ENCODE measurements at places on chromosomes 7 and 10.
A peak's percentile ranks its signal among the peaks of the same experiment; 100 is the strongest.

GRCh38 chr7:23106823-23107663 lies 1.5 kb downstream of the KLHL7 start:
- DNase-seq = peak; percentile 14

DNA sequence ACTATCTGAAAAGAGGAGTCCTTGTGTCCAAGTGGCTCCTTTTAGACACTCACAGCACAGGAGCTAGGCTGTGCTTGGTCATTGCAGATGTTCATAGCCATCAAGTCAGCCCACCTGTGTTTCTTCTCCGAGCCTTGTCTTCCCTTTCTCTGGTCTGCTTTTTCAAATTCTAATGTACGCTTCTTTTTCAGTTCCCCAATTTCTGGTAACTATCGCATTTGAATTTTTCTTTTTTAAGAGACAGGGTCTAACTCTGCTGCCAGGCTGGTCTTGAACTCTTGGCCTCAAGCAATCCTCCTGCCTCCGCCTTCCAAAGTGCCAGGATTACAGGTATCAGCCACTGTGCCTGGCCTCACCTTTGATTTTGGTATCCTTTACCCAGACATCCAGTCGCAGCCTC lies 18.9 kb downstream of the APBB1IP start:
- DNase-seq = no peak

GRCh38 chr10:132960631-132961419 lies 18.5 kb upstream of the CFAP46 start:
- no peak for DNase-seq

GRCh38 chr10:121405096-121405495 lies 193.1 kb downstream of the FGFR2 start:
- DNase-seq = no peak

DNA sequence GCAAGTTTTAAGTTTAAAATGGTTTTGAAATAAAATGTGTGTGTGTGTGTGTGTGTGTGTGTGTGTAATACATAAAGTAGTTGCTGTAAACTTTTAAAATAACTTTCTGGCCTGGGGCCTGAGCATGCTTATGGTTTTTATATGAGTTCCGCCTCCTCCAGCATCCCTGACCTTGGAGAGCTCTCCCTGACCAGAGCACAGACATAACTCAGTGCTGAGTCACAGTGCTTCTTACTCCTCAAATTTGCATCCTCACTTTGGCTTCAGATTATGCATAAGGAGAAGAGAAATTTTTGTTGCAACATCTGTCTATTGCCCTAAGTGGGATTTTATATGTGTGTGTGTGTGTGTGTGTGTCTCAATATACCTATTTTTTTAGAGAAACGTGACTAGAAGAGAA lies 200.8 kb downstream of the ELMO1 start:
- peak; percentile 16 for DNase-seq

GRCh38 chr7:101582971-101583370 lies 46.1 kb downstream of the MYL10 start:
- no peak for DNase-seq

- DNase-seq = no peak
Measured at GRCh38 chr7:140643416-140643815, 2.8 kb upstream of the DENND2A start.

- DNase-seq = peak; percentile 68
Measured at GRCh38 chr7:23467806-23468525, 2.3 kb downstream of the IGF2BP3 start.

DNA sequence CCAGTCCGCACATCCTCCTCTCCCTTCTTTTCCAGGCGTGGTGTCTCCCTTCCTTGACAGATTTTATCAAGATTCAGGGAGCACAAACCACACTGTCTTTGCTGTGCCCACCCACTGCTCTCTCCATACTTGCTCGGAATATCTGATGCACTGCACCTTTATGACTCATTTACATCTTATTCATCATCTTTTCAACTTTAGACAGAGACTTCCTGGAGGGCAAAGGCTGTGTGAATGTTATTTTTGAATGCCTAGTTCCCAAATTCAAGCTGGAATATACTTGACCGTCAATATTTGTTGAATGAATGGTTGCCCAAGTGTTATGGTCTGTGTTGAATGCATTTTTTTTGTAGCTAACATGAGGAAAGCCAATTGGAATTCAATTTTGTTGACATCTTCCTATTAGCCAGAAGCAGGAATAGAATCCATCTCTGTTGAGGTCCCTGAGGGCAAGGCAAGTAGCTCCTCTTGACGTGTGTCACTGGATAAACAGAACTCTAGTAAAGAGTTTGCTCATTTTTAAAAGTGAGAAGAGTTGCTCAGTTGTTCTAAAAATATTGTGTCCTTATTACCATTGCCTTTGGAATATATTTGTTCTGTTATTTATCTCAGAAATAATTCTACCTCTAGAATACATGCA lies 95.0 kb downstream of the KLF6 start:
- DNase-seq = peak; percentile 36

GRCh38 chr10:112026438-112026837 lies 157.1 kb downstream of the GPAM start:
- DNase-seq = no peak

DNA sequence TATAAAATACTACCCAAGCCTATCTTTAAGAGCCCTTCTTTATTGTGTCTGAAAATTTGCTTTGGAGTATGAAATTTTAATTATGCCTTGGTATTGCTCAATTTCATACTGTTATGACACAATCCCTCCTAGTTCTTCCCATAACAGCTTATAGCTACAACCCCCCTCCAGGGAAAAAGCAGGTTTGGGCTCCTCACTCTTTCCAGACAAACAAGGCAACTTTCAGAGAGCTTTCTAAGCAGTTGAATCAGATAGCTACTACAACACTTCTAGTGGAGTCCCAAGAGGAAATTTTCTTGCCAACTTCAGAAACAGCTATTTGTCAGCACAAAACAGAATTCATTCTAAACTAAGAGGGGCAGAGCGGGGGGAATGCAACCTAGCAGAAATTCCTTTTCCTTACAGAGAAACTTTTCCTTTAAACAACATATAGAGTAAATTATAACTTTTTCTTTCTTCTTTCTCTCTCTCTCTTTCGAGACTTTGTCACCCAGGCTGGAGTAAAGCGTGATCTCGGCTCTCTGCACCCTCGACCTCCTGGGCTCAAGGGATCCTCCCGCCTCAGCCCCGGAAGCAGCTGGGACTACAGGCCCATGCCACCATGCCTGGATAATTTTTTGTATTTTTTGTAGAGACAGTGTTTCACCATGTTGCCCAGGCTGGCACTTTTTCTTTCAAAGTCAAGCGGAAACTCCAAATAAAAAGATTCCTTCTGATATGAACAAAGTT lies 26.0 kb upstream of the JMJD1C start:
- peak; percentile 74 for DNase-seq

DNA sequence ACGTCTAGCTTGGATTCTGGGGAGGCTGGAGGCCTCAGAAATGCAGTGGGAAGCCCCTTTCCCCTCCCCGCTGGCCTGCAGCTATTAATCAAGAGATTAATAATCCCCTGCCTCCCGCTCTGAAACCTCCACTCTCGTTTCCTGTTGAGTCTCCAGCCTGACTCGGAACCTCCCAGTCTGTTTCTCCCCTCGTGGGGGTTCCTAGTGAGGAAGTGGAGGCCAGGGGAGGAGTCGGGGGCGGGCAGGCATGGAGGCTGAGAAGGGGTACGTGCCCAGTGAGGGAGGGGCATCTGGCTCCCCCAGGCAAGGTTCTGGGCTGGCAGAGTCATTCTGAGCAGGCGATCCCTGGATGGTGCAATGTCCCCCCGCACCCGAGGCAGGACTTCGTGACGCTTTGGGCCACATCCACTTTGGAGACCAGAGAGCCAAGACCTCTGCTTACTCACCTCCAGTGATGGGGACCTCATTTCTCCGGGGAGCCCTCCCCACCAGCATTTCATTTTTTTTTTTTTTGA lies 73.6 kb downstream of the COL26A1 start:
- no peak for DNase-seq

- DNase-seq = no peak
Measured at GRCh38 chr7:31767686-31768358, 80.8 kb downstream of the PPP1R17 start.

GRCh38 chr10:29840516-29841276 lies 205.9 kb upstream of the SVIL start:
- DNase-seq = no peak

GRCh38 chr7:74040101-74040790 lies 12.3 kb downstream of the ELN start:
- DNase-seq = no peak

DNA sequence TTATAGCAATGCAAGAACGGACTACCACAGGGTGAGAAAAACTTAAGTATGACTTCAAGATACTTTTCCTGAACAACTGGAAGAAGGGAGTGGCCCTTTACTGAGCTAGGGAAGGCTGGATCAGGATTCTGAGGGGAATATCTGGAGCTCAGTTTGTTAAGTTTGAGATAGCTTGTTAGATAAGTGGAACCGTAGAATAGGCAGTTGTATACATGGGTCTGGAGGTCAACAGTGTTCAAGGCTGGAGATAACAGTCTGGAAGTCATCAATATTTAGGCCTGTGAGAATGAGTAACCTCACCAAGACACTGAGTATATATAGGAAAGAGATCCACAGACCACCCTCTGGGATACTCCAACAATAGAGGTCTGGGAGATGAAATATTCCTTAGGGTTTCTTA lies 7.2 kb downstream of the PLEKHA1 start:
- no peak for DNase-seq

- peak; percentile 96 for DNase-seq
Measured at GRCh38 chr7:92831716-92832533, 4.4 kb downstream of the CDK6 start.

GRCh38 chr7:47783456-47784223 lies 164.6 kb downstream of the PKD1L1 start:
- peak; percentile 98 for DNase-seq

DNA sequence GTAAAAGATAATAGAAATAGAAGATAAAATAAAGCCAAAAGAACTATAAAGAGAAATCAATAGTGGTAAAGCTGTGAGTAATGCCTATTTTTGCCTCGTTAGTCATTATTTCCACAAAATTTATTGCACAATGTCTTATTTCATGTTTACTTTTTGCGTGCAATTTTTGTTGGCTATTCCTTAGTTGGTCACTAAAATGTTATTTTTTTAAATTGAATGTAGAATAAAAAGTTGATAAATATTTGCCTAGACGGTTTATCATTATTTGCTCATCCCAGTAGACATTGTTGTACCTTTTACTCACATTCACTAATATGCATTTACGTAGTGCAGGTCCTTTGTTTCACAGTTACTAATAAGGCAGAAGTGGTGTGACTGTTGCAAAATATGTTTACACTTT lies 227.8 kb upstream of the BMPER start:
- DNase-seq = peak; percentile 20

- no peak for DNase-seq
Measured at GRCh38 chr7:80967917-80968297, 49.1 kb upstream of the SEMA3C start.

DNA sequence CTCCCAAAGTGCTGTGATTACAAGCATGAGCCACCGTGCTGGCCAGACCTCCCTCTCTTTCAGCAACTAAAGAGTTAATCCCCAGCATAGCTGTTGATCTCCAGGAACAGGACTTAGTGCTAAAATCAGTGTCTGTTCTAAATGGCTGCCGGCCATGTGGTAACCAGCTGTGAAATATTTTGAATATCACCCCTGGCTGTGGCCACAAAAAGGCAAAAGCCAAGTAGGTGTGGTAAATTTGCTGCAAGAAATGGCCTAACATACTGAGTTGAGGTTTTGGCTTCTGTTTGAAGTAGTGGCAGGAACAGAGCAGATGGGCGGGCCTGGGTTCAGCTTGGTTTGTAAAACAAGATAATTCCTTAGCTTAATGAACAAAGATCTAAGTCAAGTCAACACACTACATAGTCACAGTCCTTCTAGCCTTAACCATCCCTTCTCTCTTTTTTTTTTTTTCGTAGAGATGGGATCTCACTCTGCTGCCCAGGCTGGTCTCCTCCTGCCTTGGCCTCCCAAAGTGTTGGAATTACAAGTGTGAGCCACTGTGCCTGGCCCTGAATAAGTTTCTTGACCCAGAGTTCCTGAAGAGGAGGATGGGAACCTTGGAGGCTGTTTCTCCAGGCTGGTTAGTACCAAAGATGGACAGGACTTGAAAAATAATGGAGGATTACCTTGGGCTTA lies 22.7 kb upstream of the AGFG2 start:
- peak; percentile 87 for DNase-seq

- DNase-seq = no peak
Measured at GRCh38 chr7:69213878-69214277, 384.4 kb upstream of the AUTS2 start.

DNA sequence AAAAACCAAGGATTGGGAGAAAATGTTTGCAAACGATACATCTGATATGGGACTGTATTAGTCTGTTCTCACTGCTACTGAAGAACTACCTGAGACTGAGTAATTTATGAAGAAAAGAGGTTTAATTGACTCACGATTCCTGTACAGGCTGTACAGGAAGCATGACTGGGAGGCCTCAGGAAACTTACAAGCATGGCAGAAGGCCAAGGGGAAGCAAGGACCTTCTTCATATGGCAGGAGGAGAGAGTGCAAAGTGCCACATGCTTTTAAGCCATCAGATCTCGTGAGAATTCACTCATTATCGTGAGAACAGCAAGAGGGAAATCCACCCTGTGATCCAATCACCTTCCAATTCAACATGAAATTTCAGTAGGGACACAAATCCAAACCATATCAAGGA lies 11.0 kb downstream of the ZNF713 start:
- DNase-seq = no peak

- DNase-seq = peak; percentile 16
Measured at GRCh38 chr10:10977978-10978377, 39.7 kb upstream of the CELF2 start.

- DNase-seq = no peak
Measured at GRCh38 chr10:23402856-23403255, 36.0 kb upstream of the OTUD1 start.

DNA sequence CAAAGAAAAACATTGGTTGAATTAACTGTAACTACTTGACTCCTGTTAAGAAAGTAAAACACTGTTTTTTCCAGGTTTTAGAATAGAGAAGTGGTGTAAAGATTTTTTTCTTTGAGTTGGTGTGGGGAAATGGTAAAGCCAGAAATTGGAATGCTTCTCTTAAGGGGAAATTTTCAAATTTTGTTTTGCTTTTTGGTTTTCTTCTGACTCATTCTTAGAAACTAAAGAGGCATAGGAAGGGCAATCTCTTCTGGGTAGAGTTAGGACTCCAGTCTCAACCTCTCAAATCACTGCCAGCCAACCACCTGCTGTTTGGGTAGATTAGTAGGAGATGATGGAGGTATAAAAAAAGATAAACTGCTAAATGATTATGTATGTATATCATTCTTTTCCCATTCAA lies 47.7 kb upstream of the STRIP2 start:
- no peak for DNase-seq

GRCh38 chr7:101179117-101179516 lies 976 bp downstream of the NAT16 start:
- DNase-seq = no peak

DNA sequence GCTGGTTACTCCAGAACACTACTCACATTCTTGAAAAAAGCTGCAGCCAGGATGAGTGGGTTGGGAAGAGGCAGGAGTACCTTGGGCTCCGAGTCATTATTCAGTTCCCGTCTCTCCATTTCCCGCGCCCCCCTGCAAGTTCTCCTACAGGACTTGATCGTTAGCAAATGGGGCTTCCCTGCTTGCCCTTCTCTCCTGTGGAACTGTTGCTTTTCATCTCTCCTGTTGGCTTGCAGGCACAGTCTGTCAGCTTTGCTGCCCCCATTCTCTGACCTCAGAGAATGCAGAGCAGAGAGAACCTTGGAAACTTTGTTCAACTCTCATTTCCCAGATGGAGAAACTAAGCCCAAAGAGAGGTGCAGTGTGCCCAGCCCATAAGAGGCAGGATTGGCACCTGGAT lies 35.6 kb upstream of the LRRC4 start:
- no peak for DNase-seq

GRCh38 chr10:45653454-45653853 lies 19.1 kb downstream of the ZFAND4 start:
- no peak for DNase-seq

Data from IMR-90 (cell line).